Stimulated activated CD4-positive, alpha-beta T cell treated with anti-CD3 and anti-CD28 coated beads, Interleukin-1b, Interleukin-23, amount 100 ng/mL, for 1 hour (primary cell): ENCODE measurements at places on chromosomes 5 and 9.

DNA sequence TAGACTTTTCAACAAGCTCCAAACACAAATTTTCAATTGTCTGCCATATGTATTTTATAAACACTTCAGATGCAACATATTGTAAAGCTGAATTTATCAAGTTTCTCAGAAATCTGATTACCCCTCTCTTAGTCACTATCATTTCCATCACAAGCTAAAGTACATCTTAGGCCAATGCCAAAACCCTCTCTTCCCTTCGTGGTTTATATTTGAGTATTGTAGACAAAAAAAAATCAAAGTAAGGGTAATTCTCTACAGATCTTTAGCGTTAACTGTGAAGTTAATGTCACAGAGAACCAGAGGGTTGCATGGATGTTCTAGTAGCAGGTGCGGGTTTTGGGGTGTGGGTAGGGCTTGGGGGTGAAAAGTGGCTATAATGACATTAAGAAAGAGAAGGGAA, 387.7 kb upstream of the PTGER4 start:
- DNase-seq, result no peak

- DNase-seq, result no peak
These were observed 106.5 kb upstream of the RAD23B start for GRCh38 chr9:107176436-107177151.

DNA sequence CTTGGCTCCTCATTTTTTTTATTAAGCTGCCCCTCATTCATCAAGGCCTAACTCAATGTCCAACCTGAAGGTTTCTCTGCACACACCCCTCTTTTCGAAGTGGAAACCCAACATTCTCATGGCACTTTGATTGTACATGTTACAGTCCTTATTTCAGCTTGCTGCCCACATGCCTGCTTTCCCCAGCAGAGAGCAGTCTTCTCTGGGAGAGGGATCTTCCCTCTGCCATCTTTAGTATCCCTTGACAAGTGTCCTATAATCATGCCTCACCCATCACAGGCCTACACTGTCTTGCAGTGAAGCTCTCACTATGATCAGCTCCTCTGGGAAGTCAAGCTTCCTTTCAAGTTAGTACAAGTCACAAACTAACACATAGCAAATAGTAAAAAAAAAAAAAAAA, 175.1 kb downstream of the ACER2 start:
- DNase-seq, result no peak

DNA sequence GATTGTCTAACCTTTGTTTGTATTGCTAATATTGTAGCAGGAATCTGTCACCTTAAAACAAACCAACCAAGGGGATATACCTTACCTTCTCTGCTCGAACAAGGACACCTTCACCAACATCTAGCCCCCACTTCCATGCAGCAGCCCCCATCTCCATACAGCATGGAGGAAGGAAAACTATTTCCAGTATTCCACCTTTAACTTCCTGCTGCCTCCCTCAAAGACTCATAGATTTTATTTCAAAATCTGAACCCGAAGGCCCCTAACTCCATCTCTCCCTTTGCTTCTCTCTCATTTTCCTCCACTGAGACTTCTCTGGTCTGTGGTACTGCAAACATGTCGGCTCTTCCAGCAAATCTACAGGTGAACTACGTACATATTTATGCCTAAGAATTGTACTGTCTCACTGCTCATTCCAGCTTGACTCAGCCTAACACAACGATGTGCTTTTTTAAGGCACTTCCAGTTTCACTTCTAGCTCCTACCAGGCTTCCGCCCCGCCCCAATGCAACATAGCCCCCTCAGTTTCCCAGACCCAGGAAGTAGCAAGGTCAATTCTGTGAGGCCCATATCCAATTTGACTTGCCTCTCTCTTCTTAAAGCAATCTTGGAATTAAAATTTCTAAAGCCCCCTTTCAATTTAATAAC, 70.7 kb upstream of the RNF38 start:
- no peak for DNase-seq

GRCh38 chr9:129423216-129423615, 197.7 kb downstream of the C9orf50 start:
- DNase-seq, result no peak

- DNase-seq, result peak; percentile 4
These were observed 732 bp downstream of the PBX3 start for GRCh38 chr9:125747765-125748445.

DNA sequence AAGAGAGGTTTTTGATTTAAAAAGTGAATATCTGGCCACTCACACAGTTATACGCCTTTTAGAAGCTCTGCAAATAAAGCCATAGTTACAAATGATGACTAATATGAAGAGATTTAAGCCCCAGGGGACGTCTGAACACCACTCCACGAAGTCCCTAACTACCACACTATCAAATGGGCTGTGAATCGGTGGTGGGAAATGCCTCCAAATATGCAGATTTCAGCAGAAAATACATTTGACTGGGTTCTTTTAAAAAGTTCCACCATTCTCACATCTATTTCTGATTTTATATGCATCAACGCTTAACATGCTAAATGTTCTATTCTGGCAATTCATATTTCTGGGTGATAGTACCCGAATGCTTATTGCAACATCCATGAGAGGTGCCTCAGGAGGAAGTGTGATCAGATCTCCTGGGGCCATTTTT, 22.5 kb downstream of the TICAM2 start:
- DNase-seq, result no peak

DNA sequence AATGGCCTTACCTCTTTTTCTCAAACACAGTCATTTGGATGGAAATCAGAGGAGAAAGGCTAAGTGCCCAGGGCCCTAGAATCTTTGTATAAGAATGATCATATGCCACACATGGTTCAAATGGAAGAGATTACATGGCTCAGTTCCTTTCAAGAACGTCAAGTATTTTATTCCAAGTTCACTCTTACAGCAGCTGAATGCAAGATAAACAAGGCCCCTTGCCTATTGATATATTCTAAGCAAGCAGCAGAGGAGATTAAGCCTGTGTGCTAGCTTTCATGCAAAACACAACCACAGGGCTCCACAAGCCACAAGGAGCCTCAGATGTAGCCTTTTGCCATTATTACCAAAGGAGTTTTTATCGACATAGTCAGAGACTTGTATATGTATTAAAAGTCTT, 55.3 kb upstream of the SLCO6A1 start:
- DNase-seq, result no peak

DNA sequence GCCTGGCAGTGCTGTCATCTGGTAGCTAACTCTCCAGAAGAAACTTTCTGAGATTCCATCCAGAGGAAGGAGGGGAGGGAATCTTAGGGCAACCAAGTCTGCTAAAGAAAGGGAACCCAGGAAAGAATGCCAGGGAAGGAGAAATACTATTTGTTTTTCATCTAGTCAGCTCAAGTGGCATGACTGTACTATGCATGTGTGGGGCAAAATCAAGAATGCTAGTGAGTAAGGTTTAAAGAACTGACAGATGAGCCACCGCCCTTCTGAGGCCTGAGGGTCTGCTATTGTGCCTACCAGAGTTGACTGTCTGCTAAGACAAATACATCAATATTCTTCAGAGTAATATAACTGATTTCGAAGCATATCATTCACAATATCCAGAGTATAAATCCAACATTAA, 204.2 kb downstream of the SLC12A2 start:
- no peak for DNase-seq

DNA sequence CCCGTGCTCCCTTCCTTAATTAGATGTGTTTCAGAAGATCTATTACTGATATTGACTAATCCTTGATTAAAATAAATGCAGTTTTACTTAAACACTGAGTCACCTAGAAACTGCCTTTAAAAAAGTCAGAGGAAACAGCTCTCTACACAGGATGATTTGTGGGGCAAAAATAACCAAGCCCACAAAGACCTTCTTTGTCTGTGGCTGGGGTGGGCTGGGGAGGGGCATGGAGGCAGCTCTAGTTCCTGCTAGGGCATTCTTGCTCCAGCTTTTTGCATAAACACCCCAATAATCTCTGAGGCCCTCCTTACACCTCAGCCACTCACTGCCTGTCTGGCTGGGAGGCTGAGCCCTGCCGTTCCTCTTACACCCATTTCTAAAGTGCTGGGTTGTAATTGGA, 227.6 kb upstream of the DAP start:
- no peak for DNase-seq

- no peak for DNase-seq
These were observed 116.2 kb downstream of the ROR2 start for GRCh38 chr9:91833878-91834255.

- no peak for DNase-seq
These were observed 1310.0 kb upstream of the C9orf72 start for GRCh38 chr9:28883234-28883633.

DNA sequence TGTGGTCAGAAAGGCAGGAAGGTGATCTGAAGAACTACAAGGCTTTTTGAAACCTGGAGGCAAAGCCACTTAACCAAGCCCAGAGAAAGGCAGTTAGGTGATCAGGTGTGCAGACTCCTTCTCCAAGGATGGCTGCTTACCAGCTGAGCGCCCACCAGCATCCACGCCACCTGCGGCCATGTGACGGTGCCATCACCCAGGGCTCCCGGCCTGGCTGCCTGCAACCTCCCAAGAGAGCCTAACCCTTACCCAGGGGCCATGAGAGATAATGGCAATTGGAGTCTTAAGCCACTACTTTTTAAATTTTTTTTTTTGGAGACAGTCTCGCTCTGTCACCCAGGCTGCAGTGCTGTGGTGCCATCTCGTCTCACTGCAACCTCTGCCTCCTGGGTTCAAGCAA, 33.1 kb upstream of the PHYKPL start:
- DNase-seq, result no peak

- no peak for DNase-seq
These were observed 17.2 kb downstream of the ENHO start for GRCh38 chr9:34505370-34506120.

DNA sequence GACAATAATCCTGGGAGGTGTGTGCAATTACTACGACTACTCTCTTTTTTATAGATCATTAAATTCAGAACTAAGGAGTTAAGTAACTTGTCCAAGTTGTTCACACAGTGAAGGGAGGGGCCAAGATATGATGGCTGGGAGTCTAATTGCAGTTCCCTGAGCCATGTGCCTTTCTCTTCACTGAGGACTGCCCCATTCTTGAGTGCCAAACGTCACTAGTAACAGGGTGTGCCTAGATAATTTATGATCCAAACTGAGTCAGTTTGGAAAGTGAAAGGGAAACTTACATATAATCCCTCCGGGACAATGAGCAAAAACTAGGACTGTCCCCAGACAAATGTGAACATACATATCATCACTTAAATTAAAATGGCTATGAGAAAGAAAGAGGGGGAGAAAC, 20.2 kb downstream of the IL7R start:
- no peak for DNase-seq

DNA sequence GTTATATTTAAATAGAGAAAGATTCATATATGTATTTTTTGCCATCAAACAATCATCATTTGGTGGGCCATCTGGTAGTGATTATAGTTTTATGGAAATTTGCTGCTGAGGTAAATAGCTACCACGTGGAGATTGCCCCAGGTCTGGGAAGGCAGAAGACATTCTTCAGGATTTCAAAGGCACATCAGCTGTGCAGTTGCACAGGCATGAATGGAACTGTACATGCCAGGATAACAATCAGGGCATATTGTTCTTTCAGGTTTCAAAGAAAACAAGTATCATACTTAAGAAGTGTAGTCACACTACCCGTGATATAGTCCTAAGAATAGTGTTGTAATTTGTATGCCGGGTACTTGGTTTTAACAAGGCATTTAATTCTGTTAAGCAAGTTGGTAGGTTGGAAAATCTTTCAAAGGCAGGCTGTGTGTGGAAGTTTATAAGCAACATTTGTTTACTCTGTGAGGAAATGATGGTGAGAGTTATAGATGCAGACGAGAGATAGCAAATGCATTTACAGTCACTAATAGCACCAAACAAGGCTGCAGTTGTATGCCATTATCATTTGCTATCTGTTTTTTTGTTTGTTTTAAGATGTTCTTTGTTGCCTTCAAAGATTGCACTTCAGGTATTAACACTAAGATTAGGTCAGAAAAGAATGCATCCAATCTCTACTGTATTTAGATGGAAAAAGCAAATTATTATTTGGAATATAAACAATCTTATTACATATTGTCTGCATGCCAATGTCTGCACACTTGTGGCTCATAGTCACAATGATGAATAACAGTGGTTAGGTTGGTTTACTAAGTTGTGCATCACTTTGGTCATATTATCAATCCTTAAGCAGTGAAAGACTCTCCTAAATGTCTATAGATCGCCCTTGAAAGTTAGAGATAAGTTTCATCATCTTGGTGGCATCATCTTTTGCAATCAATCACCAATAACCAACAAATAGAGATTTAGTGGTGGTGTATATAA, 55.3 kb downstream of the RPS23 start:
- no peak for DNase-seq

DNA sequence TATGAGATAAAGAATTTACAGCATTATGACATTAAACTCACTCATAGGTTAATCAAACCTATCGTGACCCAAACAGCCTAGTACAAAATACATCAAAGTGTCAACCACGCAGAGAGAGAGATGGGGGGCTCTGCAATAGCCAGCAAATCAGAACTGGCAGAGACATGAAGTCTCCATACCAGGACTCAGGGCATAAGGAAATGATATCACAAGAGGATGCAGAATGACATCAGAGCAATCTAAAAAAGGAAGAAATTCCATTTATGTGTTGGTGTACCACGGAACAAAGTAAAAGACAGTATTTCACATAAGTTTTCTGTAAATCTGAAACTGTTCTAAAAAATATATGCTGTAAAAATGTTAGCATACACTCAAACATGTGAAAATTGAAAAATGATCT, 24.6 kb downstream of the BICD2 start:
- no peak for DNase-seq

DNA sequence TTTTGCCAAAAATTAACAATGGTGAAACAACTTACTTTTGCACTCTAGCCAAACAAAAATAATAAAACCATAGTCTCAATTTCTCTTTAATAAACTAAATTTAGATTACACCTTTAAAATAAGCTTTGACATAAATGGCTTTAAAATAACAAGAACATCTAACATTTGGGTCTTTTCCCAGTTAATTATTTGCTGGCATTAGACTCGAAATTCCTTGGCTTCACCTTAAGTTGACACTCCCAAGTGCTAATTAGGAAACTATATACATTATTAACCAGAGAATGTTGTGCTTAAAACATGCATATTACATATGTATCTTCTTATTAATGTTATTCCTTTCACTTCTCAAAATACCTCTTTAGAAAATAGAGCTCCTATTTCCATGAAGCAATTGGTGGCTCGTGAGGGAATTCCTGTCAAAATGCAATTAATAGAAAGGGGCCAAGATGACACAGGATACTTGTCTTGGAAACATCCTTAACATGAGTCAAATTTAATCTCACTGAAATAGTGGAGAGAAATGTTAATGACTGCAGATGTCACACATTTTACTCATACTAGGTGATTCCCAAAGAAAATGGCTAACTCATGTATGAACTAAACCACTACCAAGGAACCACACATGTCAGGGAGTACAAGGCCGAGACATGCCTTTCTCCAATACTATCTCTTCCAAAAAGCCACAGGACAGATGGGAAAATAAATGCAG, 932.9 kb upstream of the DMAC1 start:
- no peak for DNase-seq

- DNase-seq, result no peak
These were observed 42.7 kb upstream of the IL17B start for GRCh38 chr5:149421834-149422233.

DNA sequence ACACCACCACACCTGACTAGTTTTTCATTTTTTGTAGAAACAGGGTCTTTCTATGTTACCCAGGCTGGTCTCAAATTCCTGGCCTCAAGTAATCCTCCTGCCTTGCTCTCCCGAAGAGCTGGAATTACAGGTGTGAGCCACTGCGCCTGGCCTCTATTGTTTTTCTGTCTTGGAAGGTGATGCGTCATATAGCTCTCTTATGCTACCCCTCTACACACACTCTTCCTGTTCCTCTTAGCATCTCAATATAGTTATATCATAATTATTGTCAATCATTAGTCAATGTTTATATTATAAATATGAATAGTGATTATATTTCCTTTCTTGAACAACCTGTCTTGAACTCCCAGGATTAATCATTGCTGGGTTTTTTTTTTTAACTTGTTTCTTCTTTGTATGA, 7.3 kb downstream of the PKD2L2 start:
- DNase-seq, result no peak
